IPS DF 19.7 (cell line): ENCODE measurements at places on chromosomes 5 and 9.

DNA sequence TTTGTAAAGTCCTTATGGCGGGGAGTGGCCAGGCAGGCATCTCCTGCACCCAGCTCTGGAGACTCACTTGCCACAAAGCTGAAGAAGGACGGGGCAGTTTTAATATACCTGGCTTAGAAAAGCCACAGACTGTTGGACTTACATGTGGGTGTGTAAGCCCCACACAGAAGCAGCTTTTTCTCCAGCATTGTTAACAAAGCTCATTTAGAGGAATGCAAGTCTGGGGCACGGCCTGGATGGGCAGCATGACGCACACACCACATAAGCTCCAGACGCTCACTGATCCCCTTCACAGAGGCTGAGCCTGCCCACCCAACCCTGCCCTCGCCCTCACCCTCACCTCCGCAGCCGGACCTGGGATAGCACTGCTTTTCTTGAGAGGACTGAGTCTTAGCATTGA lies 58.0 kb upstream of the PDE8B start:
- DNase-seq: no peak

- DNase-seq: no peak
Measured at GRCh38 chr9:110984890-110985437, 53.3 kb downstream of the LPAR1 start.

GRCh38 chr5:138833080-138833479 lies 42.1 kb downstream of the LRRTM2 start:
- no peak for DNase-seq

- no peak for DNase-seq
Measured at GRCh38 chr9:99433555-99433954, 211.5 kb downstream of the SEC61B start.

DNA sequence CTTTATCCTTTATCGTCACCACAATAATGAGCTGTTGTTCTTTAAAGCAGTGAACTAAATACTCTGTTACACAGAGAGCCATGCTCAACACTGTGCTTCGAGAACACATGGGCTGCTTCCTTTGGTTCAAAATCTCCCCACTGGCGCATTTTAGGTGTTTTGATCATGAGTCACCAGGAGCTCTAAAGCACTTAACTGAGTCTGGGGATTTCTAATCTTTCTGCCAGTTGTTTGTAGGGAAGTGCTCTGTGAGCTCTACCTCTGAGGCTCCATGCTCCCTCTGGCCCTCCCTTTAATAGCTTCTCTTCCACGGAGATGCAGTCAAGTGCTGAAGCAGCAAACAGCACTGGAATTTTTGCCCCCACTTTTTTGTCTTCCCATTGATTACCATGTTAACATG lies 17.0 kb downstream of the ERAP2 start:
- DNase-seq: no peak

DNA sequence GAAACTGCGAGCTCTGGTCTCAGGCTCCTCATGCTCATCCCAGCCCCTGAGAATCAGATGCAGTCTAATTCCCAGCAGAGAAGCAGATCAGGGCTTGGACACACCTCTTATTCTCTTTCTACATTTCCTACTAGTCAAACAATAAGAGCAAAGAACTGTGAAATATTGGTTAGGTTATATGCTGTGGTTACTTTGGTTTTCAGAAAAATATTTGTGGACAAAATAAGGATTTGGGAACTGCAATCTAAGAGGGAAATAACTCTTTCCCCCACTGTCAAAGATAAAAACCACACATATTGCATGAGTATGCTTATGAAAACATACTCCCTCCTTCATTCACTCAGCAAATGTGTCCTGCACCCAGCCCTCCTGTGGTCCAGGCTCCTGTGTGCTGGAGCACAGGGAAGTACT lies 164.5 kb upstream of the S1PR3 start:
- DNase-seq: no peak

- no peak for DNase-seq
Measured at GRCh38 chr5:97854871-97855762, 672.1 kb upstream of the RIOK2 start.

- no peak for DNase-seq
Measured at GRCh38 chr9:589723-590122, 251.8 kb upstream of the DMRT1 start.

GRCh38 chr5:61809651-61810050 lies 477.6 kb downstream of the ZSWIM6 start:
- DNase-seq: no peak

DNA sequence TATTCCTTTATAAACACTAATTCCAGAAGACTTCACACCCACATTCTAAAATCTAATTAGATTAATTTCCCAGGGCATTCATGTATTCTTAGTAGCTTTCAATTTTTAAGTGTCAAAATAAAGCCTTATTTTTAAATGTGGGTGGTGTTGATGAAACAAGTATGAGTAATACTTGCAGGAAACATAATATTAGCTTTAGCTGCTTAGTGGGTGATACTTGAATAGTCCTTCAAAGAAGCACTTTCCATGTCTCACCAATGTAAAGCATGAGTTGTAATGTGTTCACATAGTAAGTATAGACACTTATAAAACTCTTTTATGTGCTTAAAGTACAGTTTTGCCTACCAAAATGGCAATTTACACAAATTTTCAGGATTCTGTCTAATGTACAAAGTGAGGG lies 6.9 kb downstream of the FNBP1 start:
- no peak for DNase-seq

- no peak for DNase-seq
Measured at GRCh38 chr5:172902497-172903472, 56.4 kb upstream of the RPL26L1 start.

DNA sequence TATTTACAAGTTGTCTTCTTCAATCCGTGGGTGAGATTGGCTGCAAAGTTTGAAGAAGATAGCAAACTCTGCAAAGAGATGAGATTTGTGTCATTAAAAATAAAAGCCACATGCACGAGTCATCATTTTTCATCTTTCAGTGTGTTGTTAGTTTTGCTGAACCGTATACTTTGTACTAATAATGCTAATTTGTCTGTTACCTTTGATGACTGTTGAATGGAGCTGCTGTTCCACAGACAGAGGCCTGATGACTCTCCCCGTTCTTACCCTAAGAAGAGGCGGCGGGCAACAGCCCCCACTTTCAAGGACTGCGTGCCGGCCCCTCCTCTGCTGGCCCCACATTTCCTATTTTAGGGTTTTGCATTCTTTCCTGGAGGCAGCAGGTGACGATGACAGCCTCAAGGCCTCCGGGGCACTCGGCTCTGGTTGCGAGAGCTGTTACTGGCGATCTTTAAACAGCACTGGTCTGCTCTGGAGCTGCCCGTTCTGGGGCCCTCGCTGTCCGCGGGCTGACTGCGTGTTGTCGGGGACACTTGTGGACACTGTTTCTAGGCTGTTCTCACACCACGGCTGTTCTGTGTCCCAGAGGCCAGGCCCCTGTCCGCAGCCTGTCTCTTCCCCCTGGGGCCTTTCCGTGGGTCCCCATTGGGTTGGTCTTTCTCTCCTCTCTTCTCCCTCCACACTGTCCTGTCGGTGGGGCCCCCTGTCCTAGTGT lies 35.1 kb downstream of the NDUFS6 start:
- no peak for DNase-seq

DNA sequence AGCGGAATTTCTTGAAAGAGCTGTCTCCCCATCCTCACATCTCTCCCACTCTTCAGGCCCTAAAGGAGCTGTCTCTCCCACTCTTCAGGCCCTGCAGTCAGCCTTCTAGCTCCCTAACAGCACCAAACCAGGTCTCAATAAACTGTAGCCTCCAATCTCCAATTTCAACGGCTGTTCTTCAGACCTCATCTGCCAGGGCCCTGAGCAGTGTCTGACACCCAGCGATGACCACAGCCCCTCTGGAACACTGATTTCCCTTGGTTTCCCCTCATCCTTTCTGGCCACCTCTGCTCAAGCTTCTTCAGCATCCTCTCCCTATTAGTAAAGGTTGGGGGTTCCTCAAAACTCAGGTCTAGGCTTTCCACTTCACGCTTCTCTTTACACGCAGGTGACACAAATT lies 1.6 kb upstream of the P4HA2 start:
- no peak for DNase-seq

DNA sequence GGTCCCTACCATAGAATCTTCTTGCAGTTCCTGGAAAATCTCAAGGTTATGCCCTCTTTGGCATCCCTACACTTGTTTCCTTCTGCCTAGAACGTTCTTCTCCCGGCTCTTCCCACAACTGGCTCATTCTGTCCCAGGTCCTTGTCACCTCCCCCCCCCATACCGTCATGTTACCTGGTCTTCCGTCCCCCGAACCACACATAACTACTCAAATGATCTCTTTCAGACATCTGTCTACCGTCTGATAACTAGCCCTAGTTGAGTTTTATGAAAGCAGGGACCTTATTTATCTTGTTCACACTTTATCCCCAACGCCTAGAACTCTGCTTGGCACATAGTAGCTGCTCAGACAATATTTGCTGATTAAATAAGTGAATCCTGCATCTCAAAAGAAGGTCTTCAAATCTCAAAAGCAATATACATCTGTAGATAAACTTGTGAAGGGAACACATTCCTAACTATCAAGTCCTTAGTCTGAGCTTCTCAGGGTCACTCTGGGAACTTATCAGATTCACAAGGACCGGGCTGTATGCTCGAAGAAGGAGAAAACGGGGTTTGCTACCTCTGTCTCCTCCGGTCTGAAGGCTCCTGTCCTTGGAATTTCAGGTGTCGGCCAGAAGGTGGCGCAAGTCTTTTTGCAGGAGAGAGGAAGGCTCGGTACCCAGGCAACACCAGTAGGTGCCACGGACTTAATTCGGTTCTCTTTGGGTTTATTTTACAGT lies 30.0 kb downstream of the LCP2 start:
- no peak for DNase-seq

DNA sequence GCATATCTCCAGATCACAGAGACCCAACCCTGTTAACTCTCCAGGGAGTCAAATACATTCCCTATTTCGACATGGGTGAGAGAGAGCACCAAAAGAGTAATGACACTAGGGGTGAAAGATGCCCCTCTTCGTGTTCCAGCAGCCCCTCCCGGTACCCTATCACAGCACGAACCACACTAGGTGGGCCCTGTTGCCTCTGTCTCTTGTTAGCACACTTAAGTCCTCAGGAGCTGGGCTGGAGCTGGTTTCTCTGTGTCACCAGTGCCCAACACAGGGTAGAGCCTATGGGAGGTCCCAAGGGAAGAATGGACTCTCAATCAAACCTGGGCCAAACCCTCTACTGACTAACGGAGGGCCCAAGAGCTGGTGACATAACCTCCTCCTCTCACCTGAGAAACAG lies 1.2 kb downstream of the CDK20 start:
- no peak for DNase-seq

- no peak for DNase-seq
Measured at GRCh38 chr5:112063191-112063590, 306.2 kb upstream of the NREP start.

GRCh38 chr9:135896626-135897025 lies 10.7 kb downstream of the CAMSAP1 start:
- DNase-seq: no peak

DNA sequence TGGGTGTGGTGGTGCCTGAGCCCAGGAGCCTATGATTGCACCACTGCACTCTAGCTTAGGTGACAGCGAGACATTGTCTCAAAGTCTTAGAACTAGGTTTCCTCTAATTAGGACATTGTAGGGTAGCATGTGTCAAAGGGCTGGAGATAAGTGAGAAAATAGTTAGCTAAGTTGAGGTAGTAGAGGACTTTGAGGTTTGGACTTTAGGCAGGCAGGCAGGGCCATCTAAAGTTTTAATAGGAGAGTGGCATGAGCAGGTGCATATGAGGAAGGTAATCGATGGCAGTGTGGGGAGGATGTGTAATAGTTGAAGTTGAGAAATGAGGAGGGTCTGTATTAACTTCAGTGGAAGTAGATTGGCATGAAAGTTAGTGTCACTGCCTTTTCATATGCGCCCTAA lies 21.1 kb downstream of the CNOT6 start:
- DNase-seq: no peak

GRCh38 chr5:105782501-105782900 lies 1888.2 kb downstream of the EFNA5 start:
- no peak for DNase-seq

GRCh38 chr9:89480825-89481537 lies 16.9 kb downstream of the SEMA4D start:
- no peak for DNase-seq

- DNase-seq: no peak
Measured at GRCh38 chr9:16608906-16609305, 261.6 kb downstream of the BNC2 start.

DNA sequence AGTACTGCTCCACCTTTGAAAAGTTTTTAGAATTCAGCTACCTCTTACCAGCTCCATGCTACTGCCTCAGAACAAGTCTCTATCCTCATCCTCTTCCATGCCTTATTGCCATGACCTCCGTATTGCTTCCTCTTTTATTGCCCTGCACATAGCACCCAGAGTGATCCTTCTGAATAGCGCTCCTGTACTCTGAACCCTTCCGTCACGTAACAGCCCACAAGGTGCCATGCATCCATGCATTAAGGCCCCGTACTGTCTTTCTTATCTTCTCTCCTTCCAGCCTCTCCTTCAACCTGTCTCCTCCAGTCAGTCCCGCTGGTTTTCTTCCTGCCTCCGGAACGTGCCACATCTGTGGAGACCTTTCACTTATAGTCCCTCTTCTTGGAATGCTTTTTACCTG lies 273.3 kb upstream of the SEMA6A start:
- no peak for DNase-seq

DNA sequence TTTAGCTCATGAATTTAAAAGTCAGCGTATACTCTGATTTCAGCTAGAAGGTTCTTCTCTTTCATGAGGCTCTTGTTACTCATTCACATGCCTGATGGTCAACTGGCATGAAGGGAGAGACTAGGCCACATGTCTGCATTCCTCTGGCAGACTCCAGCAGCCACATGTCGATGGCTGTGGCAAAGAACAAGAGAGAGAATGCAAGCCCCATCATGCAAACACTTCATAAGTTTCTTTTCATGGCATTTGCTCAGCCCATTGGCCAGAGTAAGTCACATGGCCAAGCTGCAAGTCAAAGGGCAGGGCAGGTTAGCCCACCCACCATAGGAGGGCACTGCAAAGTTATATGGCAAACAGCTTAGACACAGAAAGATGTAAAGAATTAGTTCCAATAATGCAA lies 5.4 kb downstream of the KCNV2 start:
- no peak for DNase-seq

DNA sequence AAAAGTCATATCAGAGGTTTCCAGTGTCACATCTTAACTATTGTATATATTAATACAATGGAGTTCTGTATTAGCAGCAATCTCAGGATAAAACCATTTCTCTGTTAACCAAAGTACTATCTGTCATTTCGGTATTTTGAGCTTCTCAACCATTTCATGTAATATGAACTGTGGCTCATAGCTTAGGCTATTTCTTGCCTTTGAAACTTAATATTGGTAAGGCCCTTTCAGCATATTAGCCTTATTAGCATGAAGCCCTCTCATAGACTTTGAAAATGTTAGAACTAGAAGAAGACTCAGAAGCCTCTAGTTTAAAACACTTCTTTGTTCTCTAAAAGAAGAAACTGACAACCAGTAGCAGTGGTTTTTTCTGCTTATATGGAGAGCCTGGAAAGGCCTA lies 731 bp downstream of the CAVIN4 start:
- no peak for DNase-seq

- DNase-seq: no peak
Measured at GRCh38 chr5:138831703-138832102, 43.4 kb downstream of the LRRTM2 start.

- no peak for DNase-seq
Measured at GRCh38 chr5:171961117-171961516, 45.3 kb downstream of the FBXW11 start.
